ENCODE measurements at places on chromosomes 13 and 19.

- DNase-seq = no peak
Observed at GRCh38 chr13:45721203-45721731, 19.1 kb downstream of the CBY2 start.

DNA sequence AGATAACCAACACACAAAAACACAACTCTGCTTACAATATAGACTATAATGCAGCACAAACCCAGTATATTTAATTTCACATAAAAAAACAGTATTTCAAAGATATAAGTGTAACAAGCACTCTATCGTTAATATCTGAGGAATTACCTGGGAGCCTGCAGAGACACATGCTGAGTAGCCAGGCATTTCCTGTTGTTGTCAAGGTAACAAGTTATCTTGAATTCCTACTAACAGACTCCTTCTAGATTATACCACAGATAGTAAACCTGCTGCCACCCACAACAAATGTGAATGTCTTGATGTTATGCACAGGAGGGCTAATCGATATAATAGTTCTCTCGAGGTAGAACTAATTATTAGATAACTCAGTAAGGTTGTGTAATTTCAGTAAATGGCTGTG, 826.0 kb upstream of the PRR20A start:
- DNase-seq = no peak

DNA sequence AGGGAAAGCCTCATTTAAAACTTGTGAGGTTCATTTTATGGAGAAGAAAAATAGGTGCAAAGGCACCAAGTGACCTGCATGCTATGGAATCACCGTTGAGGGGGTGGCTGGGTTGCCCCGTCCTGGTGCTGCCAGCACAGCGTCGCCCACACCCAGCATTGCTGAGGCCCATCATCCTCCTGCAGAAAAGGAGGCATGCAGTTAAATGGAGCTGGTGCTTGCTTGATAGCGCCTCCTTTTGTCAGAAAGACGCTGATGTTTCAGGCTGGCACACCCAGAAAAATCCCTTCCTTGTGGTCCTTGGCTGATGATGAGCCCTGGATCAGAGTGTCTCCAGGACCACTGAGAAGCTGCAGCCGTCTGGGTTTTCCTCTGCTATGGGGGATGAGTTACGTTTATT, 36.9 kb downstream of the DHRS12 start:
- DNase-seq = no peak

DNA sequence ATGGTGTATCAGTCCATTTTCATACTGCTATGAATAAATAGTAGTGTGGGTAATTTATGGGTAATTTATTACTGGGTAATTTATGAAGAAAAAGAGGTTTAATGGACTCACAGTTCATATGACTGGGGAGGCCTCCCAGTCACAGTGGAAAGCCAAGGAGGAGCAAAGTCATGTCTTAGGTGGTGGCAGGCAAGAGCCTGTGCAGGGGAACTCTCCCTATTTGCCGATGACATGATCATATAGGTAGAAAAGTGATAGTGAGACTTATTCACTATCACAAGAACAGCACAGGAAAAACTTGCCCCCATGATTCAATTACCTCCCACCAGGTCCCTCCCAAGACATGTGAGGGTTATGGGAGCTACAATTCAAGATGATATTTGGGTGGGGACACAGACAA, 1137.7 kb downstream of the UQCRFS1 start:
- DNase-seq = no peak

GRCh38 chr19:2270423-2271233, 11.3 kb downstream of the PEAK3 start:
- DNase-seq = no peak

GRCh38 chr13:80469853-80470381, 129.0 kb upstream of the SPRY2 start:
- DNase-seq = no peak

DNA sequence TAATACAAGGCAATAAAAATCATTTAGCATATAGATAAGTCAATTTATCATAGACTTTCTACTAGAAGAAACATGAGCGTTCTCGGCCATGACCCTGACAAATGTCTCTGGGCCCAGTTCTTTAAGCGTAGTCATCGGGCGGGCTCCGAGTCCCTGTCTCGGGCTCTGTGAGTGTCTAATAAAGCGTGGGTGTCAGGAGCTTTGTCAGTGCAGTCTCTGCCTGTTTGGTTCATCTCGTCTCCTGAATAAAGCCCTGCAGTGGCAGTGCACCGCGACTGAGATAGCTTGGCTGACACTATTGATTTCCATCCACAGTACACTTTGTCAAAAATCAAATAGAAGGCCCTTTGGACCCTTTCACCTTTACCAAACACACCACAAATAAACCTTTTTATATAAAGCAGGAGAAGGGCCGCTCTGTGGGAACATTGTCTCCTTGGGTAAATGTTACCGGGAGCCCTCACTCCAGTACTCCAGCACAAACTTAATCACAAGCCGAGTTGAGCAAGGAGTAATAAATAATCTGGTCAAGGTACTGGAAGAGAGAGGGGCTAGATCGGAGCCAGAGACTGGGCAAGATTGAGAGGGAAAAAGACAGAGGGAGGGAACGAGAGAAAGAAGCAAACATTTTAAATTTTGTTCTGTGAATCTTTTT, 368.2 kb upstream of the TSHZ3 start:
- DNase-seq = no peak

GRCh38 chr19:19049406-19049805, 14.4 kb upstream of the SLC25A42 start:
- no peak for DNase-seq

- no peak for DNase-seq
Observed at GRCh38 chr13:113232208-113233003, 23.0 kb downstream of the CUL4A start.

- no peak for DNase-seq
Observed at GRCh38 chr19:27776020-27776419, 1436.9 kb downstream of the UQCRFS1 start.

DNA sequence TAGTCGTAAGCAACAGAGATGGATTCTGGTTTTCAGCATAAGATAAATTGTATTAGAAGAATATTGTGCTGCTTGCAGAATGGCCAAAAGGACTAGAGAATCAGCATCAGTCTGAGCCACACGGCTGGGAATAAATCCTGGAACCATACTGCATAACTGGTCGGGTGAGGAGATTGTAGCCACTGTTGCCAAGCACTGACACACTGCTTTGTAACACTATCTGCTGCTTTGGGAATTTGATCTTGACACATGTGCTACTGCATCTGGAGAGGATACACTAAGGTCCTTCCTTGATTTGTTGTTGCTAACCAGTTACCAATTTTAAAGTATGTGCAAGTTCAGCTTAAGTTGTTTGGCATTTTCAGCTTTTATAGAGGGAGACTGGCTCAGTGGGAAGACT, 1.9 kb downstream of the HNRNPA1L2 start:
- no peak for DNase-seq

DNA sequence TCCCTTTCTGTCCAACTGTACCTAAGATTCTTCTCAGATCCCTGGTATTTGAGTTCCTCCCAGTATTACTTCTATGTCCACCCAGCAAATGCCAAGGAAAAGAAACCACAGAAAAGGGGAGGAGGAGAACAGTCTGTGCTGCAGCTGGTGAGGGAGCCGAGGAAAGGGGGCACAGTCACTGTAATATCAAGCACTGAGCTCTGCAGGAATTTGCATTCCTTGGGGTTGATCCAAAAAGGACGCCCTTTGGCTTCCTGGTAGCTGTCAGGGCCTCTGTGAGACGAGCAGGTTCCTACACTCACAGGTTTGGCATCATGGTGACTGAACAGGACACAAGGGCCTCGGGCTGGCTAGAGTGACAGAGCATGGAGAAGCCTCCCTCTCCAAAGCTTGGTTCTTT, 273.4 kb downstream of the NHLRC3 start:
- no peak for DNase-seq

Measured in activated CD8-positive, alpha-beta memory T cell treated with anti-CD3 and anti-CD28 coated beads for 4 hours (primary cell).